Activated naive CD4-positive, alpha-beta T cell treated with anti-CD3 and anti-CD28 coated beads, Interleukin-2, amount 10 ng/mL, durations not matched to agents 7 days and 5 days (primary cell): ENCODE measurements at places on chromosomes 4 and X.

- peak; percentile 31 for DNase-seq
- peaks cover 10% of the 10 kb centered on the region for H3K4me1 ChIP-seq
- no peak overlapping the region for H3K4me3 ChIP-seq
- no peaks in the 10 kb centered on the region for H3K27me3 ChIP-seq
These were observed 25.1 kb downstream of the XIAP start for GRCh38 chrX:123884809-123885408.

- no peaks in the 10 kb centered on the region for H3K36me3 ChIP-seq
- H3K4me3 ChIP-seq: no peak overlapping the region
- no peak overlapping the region for H3K27ac ChIP-seq
- no peaks in the 10 kb centered on the region for H3K4me1 ChIP-seq
- DNase-seq: no peak
These were observed 41.7 kb downstream of the PAGE2 start for GRCh38 chrX:55130481-55130880.

DNA sequence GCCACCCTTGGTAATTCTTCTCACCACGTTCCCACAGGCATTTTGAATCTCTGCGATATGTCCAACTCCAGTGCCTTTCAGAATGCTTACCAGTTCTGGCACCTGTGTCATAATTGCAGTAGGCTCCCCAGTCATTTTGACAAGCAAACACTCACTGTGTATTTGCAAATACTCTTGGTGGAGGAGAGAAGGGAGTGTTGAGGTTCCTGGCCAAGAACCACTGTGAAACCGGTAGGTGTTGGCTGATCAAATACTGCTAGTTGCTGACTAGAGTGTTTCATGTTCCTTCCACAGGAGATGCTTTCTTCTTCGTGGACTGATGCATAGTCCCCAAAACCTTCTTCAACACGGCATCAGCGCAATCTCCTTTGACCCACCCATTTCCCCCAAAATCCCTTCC lies 16.0 kb upstream of the NLGN4X start:
- H3K27ac ChIP-seq: no peak overlapping the region
- no peaks in the 10 kb centered on the region for H3K4me1 ChIP-seq
- no peak for DNase-seq
- no peaks in the 10 kb centered on the region for H3K27me3 ChIP-seq
- no peak overlapping the region for H3K4me3 ChIP-seq
- no peaks in the 10 kb centered on the region for H3K36me3 ChIP-seq

DNA sequence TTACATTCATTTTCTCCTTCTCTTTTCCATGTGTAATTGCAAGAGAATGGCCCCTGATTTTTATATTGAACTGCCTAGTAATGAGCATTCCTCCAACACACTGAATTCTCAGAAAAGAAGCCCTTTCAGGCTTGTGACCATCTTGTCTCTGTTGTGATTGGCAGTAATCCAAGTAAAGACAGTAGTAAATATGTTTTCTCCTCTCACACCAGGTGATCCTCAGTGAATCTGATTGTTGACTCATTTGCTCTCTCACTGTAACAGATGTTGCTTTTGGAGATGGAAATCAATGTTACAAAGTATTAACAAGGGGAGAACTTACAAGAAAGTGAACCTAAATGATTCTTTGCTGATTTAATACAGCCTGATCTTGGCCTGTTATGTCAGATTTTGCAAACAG lies 271.0 kb downstream of the AFF2 start:
- H3K4me1 ChIP-seq: no peaks in the 10 kb centered on the region
- no peak for DNase-seq
- no peaks in the 10 kb centered on the region for H3K27me3 ChIP-seq
- H3K4me3 ChIP-seq: no peak overlapping the region

DNA sequence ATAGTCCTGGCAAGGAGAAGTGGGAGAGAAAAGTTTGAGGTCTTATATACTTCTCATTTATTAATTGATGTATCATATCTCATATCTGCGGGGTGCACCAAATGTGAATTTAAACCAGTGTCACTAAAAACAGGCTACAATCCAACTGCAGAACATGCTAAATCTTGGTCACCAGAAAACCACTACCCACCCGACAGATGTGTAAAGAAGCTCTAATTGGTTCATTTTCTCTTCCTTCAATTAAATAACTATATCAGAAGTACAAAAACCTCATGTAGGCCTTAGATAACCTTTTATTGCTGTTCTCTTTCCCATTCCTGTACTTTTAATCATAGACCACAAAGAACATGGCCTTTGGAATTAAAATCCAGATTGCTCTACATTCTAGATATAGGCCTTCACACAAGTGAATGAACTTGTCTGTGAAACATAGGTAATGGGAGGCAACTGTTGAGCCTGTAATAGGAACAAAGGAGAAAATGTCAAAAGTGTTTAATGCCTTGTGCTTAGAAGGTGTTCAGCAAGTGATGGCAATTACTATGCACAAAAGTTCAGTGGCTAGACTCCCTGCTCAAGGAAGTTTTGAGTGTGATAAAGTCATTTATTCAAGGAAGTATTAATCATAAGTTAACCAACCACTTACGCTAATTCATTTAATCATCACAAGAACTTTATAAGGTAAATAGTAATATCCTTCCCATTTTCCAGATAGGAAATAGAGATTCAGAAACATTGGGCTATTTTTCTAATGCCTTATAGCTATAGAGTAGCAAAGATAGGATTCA lies 425.6 kb downstream of the INPP4B start:
- DNase-seq: no peak
- H3K4me1 ChIP-seq: peaks cover 27% of the 10 kb centered on the region
- no peak overlapping the region for H3K27ac ChIP-seq
- peaks cover 5% of the 10 kb centered on the region for H3K36me3 ChIP-seq
- no peaks in the 10 kb centered on the region for H3K27me3 ChIP-seq
- no peak overlapping the region for H3K4me3 ChIP-seq

DNA sequence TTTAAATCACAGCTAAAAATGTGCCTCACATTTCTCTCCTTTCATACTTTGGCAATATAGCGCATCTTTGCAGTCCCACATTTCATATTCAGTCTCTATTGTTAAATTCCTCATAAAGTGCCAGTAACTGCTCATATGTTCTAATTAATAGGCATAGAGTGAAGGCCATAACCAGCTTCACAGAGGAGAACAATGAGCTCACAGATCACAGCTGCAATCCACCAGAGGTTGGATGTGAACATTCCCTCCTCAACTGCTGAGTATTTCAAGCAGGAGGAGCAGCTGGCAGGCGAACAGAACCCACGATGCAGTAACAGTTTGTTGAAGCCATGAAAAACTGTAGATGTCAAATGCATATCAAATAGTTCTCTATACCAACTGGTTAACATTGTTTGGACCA lies 2088.7 kb upstream of the AGA start:
- no peaks in the 10 kb centered on the region for H3K36me3 ChIP-seq
- no peaks in the 10 kb centered on the region for H3K27me3 ChIP-seq
- DNase-seq: no peak
- H3K4me1 ChIP-seq: no peaks in the 10 kb centered on the region
- H3K4me3 ChIP-seq: no peak overlapping the region
- no peak overlapping the region for H3K27ac ChIP-seq

- H3K4me3 ChIP-seq: no peak overlapping the region
- DNase-seq: no peak
- no peaks in the 10 kb centered on the region for H3K36me3 ChIP-seq
- H3K4me1 ChIP-seq: peaks cover 14% of the 10 kb centered on the region
- H3K27ac ChIP-seq: no peak overlapping the region
These were observed 1.2 kb upstream of the TMEM47 start for GRCh38 chrX:34658326-34658725.

DNA sequence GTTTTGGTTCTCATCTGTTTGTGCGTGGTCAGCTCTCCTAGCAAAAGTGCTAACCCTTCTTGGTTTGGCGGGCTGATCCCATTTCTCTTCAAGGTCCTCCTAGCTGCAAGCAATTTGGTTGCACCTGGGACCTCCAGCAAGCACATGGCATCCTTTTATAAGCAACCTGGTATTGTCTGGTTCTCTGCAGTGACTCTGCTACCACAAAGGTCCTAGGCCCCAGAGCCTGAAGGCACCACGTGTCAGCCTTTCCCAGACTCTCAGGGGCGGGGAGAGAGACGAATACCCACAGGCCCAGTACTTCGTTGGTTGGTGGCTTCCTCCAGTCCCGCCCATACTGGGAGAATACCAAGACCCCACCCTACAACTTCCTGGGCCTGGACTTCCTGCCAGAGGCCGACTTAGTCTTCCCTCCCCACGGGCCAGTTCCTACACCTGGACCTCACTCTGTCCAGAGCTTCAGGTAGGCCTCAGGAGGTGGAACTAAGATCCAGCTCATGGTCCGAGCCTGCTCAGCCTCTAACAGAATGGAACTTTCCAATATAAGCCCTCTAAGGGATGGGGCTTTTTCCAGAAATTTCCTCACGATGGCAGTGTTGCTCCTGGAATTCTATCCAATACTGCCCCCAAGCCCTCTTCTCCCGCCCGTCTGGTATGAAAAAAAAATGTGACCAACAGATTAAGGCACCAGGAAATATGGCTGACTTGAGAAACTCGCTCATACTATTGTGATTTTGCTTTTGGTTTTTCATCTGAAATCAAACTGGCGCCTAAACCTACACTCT lies 192.5 kb upstream of the STK26 start:
- H3K27ac ChIP-seq: peak overlapping the region; percentile 93
- peak overlapping the region; percentile 80 for H3K4me3 ChIP-seq
- H3K27me3 ChIP-seq: no peaks in the 10 kb centered on the region
- DNase-seq: peak; percentile 79
- no peaks in the 10 kb centered on the region for H3K36me3 ChIP-seq

- H3K27ac ChIP-seq: no peak overlapping the region
- no peaks in the 10 kb centered on the region for H3K4me1 ChIP-seq
- H3K4me3 ChIP-seq: no peak overlapping the region
- H3K27me3 ChIP-seq: no peaks in the 10 kb centered on the region
These were observed 203.0 kb upstream of the CNKSR2 start for GRCh38 chrX:21171181-21171580.

GRCh38 chr4:164606478-164606877 lies 147.5 kb upstream of the SMIM31 start:
- H3K4me1 ChIP-seq: no peaks in the 10 kb centered on the region
- no peaks in the 10 kb centered on the region for H3K36me3 ChIP-seq
- no peak overlapping the region for H3K27ac ChIP-seq

DNA sequence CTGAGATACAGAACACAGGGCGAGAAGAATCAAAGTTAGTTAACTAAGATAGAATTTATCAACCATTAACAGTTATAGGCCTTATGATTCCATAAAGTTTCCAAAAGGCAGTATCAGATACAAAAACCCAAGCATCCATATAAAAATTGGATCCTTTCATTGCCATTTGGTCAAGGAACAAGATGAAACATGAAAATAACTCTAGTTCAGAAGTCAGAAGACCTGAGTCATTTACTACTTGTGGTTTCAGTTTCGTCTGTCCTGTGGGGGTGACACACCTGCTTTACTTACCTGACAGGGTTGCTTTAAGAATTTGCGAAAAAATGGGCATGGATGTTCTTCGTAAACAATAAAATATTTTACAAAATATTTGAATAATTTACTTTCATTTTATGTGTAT lies 130.8 kb downstream of the ANAPC10 start:
- no peak overlapping the region for H3K4me3 ChIP-seq
- H3K27ac ChIP-seq: no peak overlapping the region
- no peaks in the 10 kb centered on the region for H3K4me1 ChIP-seq
- H3K36me3 ChIP-seq: no peaks in the 10 kb centered on the region

GRCh38 chrX:30893206-30893605 lies 4.2 kb upstream of the TAB3 start:
- H3K4me3 ChIP-seq: no peak overlapping the region
- peaks cover 12% of the 10 kb centered on the region for H3K4me1 ChIP-seq
- no peaks in the 10 kb centered on the region for H3K36me3 ChIP-seq
- DNase-seq: no peak
- no peak overlapping the region for H3K27ac ChIP-seq

GRCh38 chrX:24332878-24333277 lies 19.0 kb upstream of the SUPT20HL2 start:
- peaks cover 8% of the 10 kb centered on the region for H3K27me3 ChIP-seq
- no peak for DNase-seq
- H3K36me3 ChIP-seq: no peaks in the 10 kb centered on the region
- no peaks in the 10 kb centered on the region for H3K4me1 ChIP-seq

DNA sequence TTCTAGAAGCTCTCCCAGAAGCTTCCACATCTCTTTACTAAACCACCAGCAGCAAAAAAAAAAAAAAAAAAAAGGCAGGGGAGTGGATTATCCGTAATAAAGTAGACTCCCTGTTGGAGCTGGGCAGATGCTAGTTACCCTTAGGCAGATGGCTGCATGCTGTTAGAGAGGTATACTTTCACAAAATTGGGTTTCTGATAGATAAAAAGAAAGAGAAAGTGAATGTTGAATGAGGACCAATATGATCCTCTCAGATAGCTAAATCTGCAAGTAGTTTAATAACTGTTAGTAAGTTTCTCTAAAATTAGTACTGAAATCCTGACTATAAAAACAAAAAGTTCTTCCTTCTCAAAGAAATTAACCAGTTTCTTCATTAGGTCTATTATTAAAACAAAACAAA lies 195.4 kb downstream of the ANAPC10 start:
- H3K4me1 ChIP-seq: no peaks in the 10 kb centered on the region
- no peaks in the 10 kb centered on the region for H3K36me3 ChIP-seq
- H3K4me3 ChIP-seq: no peak overlapping the region
- H3K27ac ChIP-seq: no peak overlapping the region
- no peaks in the 10 kb centered on the region for H3K27me3 ChIP-seq
- no peak for DNase-seq

DNA sequence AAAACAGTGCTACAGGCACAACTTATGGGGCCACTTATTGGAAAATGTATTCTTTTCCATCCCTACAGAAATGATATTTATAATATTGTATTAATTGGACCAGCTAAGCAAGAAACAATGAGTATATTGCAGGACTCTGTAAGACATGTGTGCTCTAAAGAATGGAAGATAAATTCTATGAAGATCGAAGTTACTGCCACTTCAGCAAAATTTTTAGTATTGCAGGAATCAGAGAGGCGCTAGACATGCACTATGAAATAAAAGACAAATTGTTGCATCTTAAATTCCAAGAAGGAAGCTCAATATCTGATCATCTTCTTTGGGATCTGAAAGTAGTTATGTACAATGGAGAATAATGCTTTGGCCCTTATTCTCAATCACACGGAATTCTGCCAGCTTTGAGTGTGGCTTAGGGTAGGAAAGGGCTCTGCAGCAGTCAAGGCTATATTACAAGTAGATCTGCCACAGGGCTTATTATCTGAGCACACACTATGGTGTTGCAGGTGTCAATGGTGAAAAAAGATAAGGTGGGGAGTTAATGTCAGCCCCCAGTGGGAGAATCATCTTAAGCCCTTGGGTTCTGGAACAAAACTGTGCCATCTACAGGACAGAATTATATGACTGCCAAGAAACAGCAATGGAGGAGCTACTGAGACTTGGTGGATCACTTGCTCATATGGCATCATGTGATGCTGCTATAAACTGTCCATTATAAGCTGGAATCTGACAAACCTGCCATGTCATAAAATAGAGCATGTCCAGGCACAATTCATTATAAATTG lies 334.0 kb upstream of the NDST3 start:
- no peaks in the 10 kb centered on the region for H3K36me3 ChIP-seq
- no peak overlapping the region for H3K27ac ChIP-seq
- H3K4me1 ChIP-seq: no peaks in the 10 kb centered on the region
- no peak for DNase-seq
- no peaks in the 10 kb centered on the region for H3K27me3 ChIP-seq
